ENCODE measurements at places on chromosomes 16 and 17.

- no peak for DNase-seq
Observed at GRCh38 chr16:70661918-70662641, 15.7 kb downstream of the IL34 start.

- DNase-seq = peak; percentile 35
Observed at GRCh38 chr17:38871247-38872015, 1.6 kb downstream of the LASP1 start.

DNA sequence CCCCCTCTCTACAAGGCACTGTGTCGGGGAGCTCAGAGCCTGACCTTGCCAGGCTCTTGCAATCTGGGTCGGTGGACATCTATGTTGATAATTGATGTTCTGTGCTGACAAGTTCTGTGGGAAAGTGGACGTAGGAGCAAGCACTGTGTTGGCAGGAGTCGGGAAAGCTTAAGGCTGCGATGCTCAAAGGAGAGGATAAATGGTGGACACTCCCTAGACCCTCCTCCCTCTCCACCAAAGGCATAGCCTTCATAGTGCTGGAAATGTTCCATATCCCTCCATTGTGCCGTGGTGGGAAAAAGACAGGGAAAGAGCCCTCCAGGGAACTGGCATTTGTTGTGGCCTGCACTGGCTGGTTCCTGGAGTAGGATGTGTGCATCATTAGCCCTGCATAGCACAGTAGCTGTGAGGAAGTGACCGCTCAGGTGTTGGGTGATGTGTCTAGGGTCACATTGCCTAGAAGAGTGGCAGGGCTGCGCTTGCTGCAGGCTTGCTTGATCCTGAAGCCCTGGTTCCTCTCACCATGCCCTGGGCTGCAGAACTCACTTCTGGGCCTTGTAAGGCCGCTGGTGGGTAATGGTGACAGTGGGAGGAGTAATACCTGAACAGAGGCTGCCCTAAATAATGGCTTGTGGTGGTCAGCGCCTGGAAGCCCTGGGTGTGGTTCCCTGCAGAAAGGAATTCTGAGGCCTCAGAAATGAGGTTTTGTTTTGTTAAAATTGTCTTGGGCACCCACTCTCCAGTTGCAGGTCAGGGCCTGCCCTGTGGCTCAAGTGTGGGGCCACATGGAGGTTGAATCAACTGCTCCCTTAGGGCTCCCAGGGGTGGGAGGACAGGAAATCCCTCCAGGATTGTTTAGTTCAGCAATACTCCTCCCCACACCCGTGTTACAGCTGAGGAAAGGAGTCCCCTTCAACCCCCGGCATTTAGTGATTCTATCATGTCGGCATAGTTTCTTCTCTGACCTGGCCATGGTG, 62.6 kb downstream of the KSR1 start:
- no peak for DNase-seq

- DNase-seq = no peak
Observed at GRCh38 chr16:88331989-88332920, 50.5 kb upstream of the ZNF469 start.

GRCh38 chr17:78106211-78106610, 22.3 kb downstream of the TMC6 start:
- DNase-seq = no peak

DNA sequence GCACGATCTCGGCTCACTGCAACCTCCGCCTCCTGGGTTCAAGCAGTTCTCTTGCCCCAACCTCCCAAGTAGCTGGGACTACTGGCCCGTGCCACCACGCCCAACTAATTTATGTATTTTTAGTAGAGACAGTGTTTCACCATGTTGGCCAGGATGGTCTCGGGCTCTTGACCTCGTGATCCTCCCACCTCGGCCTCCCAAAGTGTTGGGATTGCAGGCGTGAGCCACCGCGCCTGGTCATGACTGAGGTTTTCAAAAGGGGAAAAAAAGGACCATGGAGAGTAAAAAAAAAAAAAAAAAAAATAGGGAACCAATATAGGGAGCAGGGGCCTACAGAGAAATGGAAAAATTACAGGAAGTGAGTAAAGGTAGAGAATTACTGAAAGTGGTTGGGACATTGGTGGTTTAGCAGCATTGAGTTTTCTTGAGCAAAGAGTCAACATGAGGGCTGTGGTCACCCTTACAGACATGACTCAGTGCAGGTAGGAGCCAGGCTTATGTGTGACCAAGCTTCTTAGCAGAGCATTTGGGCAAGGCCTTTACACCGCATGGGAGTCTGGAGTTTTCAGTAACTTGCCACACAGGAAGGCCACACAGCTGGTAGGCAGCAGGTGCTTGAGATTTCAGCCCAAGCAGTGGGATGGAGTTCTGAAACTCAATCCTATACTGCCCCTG, 447.3 kb downstream of the HS3ST3B1 start:
- DNase-seq = no peak

- no peak for DNase-seq
Observed at GRCh38 chr16:706189-707061, 824 bp upstream of the FBXL16 start.

GRCh38 chr17:15263206-15263579, 1.9 kb downstream of the PMP22 start:
- no peak for DNase-seq

DNA sequence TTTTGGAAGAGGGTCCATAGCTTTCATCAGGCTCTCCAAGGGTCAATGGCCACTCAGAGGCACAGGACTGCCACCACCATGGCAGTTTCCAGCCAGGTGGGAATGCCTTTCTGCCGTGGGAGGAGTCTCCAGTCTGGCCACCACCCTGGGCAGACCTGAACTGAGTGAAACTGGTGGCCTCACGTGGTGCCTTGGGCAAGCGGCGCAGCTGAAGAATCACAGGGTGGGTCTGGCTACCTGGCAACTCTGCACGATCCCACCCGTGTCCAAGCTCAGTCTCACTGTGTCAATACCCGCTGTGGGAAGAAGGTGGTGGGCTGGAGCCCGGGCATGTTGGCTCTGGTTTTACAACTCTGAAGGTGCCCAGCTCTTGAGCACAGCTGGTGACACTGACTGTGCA, 31.8 kb downstream of the VAC14 start:
- no peak for DNase-seq

DNA sequence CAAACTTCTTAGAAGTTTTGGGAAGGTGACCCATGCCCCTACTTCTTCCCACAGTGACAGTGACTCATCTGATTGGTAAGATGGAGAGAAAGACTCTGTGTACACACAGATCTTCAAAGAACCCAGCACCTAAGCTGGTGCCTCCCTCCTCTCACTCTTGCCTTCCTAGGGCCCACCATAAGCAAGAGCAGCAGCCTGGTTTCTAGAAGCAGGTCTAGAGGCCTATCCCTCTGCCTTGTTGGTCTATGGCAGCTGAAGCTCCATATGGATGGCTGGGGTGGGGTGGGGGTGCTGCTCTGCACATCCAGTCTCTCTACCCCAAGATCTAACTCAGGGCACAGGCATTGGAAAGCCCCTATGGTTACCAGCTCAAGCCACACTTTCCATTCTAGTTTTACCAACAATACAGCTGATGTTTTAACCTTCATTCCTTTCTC, 47.5 kb downstream of the STAT3 start:
- DNase-seq = no peak

DNA sequence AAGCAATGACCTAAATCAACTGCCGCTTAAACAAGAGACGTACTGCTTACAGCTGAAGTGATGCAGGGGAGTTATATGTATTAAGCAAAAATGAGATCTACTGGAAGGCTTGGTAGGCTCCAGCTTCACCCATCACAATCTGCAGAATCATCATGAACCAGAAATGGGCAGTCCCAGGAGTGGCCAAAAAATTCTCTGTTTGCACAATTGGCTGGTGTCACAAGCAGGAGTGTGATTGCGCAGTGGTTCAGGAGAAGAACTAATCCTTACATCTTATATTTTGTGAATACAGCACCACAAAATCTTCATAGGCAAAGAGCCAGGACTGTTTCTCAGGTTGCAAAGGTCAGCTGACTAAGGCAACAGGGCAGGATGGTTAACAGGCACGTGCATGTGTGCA, 75.9 kb downstream of the CES1 start:
- DNase-seq = no peak

DNA sequence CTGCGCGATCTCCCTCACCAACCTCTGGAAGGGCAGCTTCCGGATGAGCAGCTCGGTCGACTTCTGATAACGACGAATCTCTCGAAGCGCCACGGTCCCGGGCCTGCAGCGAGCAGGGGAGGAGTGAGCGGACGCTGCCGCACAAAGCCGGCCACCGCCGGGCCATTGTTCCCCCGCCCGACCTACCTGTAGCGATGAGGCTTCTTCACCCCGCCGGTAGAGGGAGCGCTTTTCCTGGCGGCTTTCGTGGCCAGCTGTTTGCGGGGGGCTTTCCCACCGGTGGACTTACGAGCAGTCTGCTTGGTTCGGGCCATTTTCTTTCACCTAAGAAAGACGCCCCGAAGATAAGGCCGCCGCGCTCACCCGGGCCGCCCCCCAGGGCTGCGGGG, 5.8 kb upstream of the UNK start:
- DNase-seq = no peak

GRCh38 chr16:14378689-14379467, 251.2 kb downstream of the PARN start:
- no peak for DNase-seq

- no peak for DNase-seq
Observed at GRCh38 chr17:29246628-29247027, at the start of gene CRYBA1. TSS of gene CRYBA1 (plus strand) at chr17:29246859. CDS start at chr17:29246864, 5 bp downstream.

DNA sequence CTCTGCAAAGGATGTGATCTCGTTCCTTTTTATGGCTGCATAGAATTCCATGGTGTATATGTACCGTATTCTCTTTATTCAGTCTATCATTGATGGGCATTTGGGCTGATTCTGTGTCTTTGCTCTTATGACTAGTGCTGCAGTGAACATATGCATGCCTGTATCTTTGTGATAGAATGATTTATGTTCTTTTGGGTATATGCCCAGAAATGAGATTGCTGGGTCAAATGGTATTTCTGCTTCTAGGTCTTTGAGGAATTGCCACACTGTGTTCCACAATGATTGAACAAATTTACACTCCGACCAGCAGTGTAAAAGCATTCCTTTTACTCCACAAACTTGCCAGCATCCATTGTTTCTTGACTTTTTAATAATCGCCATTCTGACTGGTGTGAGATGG, 60.2 kb upstream of the ADORA2B start:
- DNase-seq = no peak

All from stimulated activated CD8-positive, alpha-beta memory T cell treated with anti-CD3 and anti-CD28 coated beads, Interleukin-4, amount 100 ng/mL, for 1 hour (primary cell).